Stimulated activated CD4-positive, alpha-beta T cell treated with anti-CD3 and anti-CD28 coated beads, Interleukin-4, amount 100 ng/mL, for 1 hour (primary cell): ENCODE measurements at places on chromosomes 6 and 20.

DNA sequence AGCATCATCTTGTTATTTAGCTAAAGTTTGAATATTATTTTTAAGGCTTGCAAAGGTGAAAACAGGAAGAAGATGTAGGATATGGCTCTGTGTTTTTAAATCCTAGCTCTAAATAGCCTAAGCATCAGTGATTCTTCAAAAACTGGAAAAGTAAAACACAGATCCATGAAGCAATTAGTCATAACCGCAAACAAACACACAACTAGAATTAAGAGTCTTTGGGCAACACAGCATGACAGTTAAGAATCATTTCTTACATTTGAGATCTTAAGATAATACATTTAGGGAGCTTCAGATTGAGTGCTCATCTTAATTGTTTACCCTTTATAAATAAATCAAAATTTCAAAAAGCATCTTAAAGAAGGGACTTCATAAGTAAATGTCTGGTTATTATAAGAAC lies 115.8 kb upstream of the MAP7 start:
- no peak for DNase-seq

- no peak for DNase-seq
These were observed 90.2 kb downstream of the DST start for GRCh38 chr6:56552187-56553130.

- DNase-seq: no peak
These were observed 224.5 kb downstream of the PREX1 start for GRCh38 chr20:48603116-48603818.

DNA sequence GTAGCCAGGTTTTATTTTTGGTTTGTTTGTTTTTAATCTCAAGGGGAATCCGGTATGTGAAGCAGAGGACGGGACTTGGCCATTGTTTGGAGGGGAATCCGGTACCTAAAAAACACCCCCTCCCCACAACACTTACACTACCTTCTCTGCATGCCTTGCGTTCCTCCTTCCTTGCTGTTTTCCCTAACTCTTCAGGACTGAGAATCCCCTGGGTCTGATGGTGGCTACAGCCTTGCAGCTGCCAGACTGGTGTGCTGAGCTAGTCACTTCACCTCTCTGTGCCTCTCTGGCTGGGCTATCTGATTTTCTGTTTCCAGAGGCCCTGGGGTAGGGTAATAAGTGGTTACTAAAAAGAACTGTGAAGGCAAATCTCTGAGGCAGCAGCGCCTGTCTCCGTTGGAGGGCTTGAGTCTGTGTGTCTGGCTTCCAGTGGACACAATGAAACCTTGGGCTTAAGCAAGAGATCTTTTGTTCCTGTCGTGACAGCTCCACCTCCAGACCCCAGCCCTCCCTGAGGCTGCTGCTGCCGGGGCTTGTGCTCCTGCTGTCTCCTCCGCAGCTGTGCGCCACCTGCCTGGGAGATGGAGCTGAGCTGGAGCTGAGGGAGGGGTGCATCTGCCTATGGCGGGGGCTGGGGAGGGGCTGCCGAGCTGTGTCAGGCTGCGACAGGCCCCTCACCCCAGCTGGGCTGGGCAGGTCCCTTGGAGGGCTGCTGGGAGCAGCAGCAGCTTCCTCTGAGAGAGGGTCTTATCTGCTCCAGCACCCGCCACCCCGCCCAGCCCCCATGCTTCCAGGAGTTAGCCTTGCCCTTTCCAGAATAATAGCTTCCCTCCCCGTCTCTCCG lies 65.8 kb upstream of the CCDC167 start:
- DNase-seq: no peak

DNA sequence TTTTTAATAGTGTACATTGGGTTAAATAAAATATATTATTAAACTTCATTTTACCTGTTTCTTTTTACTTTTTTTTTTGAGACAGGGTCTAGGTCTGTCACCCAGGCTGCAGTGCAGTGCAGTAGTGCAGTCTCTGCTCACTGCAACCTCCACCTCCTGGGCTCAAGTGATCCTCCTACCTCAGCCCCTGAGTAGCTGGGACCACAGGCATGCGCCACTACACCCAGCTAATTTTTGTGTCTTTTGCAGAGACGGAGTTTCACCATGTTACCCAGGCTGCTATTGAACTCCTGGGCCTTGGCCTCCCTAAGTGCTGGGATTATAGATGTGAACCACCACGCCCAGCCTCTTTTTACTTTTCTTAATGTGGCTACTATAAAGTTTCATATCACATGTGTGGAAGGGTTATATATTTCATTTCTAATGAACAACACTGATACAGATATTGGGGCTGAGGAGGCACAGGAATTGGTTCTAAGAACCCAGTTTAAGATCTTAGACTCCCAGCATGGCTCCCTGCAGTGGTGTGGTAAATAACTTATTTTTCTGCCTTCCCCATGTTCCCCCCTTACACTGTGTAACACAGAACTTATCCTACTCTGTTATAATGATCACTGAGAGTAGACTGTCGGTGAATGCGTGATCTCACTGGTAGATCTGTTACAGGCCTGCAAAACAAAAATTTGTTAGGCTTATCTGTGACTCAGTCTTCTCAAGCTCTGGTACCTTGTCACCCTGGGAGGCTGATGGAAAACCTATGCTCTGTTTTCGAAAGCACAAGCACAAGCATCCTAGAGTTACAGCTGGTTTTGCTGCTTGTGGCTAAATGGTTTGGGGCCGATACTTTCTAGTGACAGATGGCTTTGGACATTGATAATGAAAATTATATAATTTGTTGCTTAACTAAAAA lies 5.8 kb upstream of the ATXN1 start:
- no peak for DNase-seq

GRCh38 chr6:85482905-85483700 lies 33.2 kb downstream of the NT5E start:
- peak; percentile 79 for DNase-seq

DNA sequence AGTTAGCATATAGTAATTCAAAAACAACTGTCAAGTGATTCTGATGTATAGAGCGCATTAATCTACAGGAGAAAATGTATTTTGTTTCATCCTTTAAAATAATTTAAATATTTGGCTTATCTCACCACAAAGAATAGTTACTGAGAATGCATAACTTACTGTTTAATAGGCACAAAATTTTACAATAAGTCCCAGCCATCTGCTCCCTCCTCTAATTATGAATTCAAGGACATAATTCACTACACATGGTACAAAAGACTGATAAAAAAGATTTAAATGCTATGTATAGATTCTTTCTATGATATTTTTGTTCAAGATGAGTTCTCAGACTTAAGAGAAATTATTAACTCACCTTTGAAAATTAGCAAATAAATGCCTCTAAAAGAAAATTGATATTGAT lies 242.0 kb downstream of the FUT9 start:
- DNase-seq: no peak

DNA sequence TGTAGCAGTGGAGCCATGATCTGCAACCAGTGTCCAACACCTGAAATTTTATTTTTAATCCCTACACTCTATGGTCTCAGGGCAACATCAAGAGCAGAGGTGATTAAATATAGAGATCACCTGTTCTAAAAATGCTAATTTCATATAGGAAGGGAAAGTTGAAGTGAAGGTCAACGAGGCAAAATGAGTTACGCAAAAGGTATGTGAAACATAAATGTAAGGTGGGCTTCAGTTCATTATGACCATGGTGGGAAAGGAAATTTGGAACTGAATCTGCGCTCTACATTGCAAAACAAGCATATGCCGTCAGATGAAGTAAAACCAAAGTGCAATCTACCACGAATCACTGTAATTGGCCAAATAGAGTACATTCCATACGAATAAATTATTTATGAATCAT lies 35.2 kb upstream of the STMND1 start:
- DNase-seq: no peak

GRCh38 chr6:403659-404655 lies 12.4 kb downstream of the IRF4 start:
- peak; percentile 63 for DNase-seq

DNA sequence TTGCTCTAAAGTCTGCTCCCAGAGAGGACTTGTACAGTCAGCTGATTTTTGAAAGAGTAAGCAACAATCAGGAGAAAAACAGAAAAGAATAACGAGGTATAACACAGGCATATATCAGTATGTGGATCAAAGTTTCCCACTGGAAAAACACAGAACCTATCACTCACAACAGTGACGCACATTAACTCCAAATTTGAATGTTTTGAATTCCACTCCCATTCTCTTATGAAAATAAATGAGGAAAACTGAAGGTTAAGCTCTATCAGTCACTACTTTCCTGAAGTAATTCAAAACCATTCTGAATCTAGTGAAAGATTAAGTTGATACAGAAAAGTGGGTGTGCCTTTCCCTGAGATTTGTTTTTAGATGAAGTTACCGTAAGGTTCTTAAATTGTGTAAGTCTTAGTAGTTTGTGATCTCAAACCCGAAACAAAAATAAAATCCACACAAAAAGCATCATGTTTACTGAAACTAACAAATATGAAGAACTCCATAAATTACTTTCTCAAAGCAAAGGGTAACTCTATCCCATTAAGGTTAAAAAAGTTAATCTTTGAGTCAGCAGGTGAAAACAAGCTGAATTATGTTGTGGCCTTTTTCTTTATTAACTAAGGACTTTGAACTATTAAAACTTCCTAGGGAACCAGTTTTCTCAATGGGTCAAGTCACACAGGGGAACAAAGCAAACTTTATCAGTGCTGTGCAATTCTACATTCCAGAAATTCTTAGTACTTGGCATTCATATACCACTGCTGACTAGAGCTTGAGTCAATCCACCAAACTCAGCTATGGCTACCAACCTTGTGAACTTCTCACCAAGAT lies 115.7 kb downstream of the OGFRL1 start:
- DNase-seq: no peak

GRCh38 chr6:40417031-40417430 lies 170.1 kb downstream of the LRFN2 start:
- no peak for DNase-seq

GRCh38 chr6:31083742-31084354 lies 28.5 kb downstream of the C6orf15 start:
- DNase-seq: peak; percentile 45

- no peak for DNase-seq
These were observed 138.6 kb downstream of the THEMIS start for GRCh38 chr6:127762284-127762683.

GRCh38 chr6:6085928-6086668 lies 79.4 kb upstream of the NRN1 start:
- DNase-seq: no peak

GRCh38 chr20:35003211-35004031 lies 47.8 kb downstream of the MYH7B start:
- no peak for DNase-seq

GRCh38 chr6:21441386-21441785 lies 152.2 kb upstream of the SOX4 start:
- DNase-seq: no peak

- DNase-seq: no peak
These were observed 26.6 kb upstream of the TGM2 start for GRCh38 chr20:38191654-38192053.

DNA sequence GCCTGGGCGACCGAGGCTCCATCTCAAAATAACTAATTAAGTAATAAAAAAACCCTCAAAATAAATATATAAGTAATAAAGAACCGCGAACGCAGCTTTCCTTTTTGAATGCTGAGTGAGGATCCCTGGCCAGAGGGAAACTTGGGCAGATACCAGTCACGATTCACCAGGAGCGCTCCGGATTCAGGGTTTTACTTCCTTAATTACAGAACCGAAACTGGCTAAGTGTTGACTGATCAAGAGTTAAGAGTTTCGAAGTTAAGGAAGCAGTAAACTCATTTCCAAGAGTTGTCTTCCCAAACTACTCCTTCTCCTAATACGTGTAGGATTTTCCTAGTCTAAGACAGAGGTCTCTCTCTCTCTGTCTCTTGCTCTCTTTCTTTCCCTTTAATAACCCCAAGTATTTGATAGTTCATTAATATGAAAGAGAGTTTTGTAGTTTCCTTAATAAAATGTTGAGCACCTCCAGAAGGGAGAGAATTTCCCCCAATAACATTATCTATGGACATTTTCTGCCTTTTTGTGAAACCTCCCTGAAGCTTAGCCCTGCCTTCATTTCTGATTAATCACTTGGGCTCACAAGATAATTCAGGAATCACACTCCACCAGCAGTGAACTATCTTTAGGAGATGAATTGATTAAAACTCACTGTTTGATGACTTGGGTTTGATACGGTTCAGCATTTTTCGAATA lies 61.4 kb upstream of the ZNF217 start:
- DNase-seq: no peak

DNA sequence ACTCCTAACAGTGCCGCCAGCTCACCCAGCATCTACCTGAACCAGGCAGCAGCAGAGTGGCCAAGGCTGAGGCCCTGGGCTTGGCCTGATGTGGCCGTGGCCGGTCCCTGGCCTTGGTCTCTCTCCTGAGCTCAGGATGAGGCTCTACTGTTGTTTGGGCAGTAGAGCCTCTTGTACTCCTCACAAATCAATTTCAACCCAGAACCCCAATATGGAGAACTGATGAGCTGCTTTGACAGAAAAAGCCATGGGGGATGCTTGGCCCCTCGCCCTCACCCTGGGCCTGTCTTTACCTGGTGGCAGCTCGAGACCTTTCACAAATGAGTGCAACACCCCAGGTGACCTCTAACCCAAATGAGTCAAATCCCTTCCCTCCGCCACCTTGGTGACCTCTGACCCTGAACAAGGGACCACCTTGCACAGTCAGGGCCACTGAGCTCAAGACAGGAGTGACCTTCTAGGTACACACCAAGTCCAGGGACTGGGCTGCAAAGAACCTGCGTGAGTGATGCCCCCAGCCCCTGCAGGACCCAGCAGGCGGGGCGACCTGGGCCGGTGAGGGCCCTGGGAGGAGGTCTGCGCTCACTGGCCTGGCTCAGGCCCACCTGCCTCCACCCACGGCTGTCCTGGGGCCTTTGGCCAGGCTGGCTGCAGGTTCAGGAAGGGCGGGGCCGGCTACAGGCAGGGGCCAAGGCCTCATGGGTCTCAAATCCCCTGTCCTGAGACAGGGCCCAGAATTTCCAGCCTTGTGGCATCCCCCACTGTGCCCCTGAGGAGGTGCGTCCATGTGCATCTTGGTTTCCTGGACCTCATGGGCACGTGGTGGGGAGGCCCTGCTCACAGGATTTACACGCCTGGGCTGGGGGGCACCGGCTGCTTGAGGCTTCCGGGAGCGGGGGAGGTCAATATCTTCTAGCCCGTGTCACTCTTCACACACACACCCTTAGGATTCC lies 30.2 kb downstream of the PSMG4 start:
- DNase-seq: no peak

- DNase-seq: no peak
These were observed 15.4 kb downstream of the UNC93A start for GRCh38 chr6:167306401-167306998.

GRCh38 chr6:111952821-111953540 lies 79.7 kb upstream of the FYN start:
- DNase-seq: no peak

DNA sequence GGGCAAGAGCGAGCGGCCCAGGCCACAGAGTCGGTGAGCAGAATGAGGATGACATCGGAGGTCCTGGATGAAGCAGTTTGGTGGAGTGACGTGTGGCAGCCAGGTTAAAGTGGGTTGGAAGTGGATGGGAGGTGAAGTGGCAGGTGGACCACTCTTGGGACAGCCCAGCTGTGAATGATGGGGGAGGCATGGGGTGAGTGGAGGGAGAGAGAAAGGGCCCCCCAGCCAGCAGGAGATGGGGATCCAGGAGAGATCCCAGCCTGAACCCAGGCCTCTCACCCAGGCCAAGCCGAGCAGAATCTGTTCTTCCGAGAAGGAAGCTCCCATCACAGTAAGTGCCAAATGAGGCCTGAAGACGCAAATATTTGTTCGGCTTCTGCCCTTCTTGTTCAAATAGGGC lies 27.0 kb upstream of the SLC32A1 start:
- DNase-seq: no peak
